NCI-H774 (cell line): ENCODE measurements at places on chromosomes 11 and 22.

DNA sequence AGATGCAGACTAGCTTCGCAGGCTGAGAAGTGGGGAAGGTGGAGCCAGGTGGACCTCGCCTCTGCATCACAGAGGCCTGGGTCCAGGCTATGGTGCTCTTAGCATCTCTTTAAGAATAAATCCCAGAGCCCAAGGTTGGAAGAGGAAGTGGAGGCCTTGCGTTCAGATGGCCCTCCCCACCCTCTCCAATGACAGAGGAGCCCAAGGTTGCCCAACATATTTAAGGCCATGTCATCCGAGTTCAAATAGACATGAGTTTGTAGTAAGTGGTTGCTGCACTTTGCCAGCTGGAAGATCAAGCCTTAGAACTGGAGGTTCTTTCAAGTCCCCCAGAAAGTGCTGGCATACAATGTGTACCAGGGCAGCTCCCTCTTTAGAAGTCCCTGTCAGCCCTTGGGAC lies 47.1 kb upstream of the HORMAD2 start:
- no peak for DNase-seq

DNA sequence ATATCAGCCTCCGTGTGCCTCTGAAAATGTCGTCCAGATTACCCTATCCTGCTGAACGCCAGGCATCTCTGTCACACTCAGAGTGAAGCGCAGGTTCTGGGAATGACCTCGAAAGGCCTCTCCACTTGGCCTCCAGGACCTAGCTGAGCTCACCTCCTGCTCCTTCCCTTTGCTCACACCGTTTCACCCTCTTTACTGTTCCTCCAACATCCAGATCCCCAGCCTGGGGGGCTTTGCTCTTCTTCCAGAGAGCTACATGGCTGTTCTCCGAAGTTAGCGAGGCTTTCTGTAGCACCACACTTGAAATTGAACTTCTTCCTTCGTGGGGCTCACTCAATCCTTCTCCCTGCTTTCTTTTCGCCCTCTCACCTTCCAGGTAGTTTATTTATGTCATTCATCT lies 27.9 kb downstream of the GLB1L2 start:
- DNase-seq, result no peak

DNA sequence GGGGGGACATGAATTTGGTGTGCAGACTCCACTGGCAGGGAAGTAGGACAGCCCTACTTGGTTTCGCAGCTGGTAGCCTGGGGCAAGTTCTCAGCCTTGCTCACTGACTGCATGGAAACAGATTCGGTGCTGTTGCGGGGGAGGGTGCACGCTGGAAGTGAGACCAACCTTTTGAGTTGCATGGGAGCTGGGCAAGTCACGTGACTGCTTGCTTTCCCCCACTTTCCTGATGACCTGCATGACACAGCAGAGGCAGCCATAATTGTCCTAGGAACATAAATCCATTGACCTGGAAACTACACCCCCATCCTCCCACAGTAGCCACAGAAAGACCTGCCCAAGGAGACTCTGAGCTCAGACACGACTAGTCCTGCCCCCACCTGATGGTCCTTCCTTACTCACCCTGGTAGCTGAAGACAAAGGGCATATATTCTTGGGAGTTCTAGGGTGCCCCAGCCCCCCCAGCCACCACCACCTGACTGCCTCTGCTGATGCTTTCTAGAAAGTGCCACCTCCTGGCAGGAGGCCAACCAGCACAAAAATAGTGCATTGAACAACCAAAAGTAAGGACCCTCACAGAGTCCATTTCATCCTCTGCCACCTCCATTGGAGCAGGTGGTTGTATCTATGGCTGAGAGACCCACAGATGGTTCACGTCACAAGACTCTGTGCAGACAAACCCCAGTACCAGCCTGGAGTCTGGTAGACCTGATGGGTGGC lies 4.1 kb upstream of the HBG2 start:
- no peak for DNase-seq

- DNase-seq, result peak; percentile 73
Observed at GRCh38 chr11:57638005-57638781, 11.5 kb downstream of the YPEL4 start.

DNA sequence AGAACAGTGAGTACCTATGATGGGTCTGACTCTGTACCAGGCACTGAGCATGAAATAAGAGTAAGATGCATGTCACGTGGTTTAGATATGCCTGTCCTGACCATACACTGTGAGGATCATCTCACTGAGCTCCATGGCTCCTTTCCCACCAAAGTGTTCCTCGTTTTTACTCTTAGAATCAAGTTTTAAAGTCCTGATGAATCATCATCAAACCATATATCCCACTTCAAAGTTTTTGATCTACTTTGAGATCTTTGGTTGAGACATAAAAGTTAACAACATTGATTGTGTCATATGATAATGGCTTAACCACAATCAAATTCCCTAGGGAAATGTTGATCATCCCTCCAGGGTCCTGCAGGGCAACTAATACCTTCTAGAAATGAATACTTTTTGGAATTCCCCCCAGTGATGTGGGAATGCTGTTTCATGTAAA lies 12.8 kb downstream of the ETS1 start:
- DNase-seq, result no peak

DNA sequence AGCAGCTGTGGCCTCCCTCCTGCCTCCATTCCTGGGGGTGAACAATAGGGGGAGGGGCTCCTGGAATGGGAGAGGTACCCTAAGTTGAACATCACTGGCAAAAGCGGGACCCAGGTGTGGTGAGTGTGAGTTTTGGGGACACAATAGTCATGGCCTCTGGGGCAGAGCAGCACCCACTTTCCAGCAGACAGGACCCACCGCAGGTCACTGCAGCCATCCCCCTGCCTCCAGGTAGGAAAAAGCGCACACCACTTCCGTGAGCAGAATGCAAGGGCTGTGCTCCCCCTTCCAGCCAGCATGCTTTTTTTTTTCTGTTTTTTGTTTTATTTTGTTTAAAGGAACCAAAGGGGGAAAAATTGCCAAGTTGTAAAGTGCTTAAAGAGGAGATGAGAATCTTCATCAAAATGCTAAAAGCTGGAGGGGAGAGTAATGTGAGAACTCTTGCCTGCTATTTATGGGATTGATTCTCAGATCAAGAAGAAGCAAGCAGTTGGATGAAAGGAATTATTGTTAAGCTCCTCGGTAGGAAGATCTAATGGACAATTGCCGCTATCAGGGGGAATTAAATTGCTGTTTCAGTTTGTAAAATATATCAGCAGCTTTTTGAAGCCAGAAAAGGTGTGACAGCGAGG lies 152.9 kb downstream of the FEZ1 start:
- no peak for DNase-seq

- DNase-seq, result no peak
Observed at GRCh38 chr22:32634421-32634981, 159.9 kb downstream of the FBXO7 start.

- no peak for DNase-seq
Observed at GRCh38 chr22:22728382-22728781, 84.0 kb downstream of the GGTLC2 start.

GRCh38 chr22:45284705-45285262 lies at the start of gene UPK3A:
Gene UPK3A, plus strand, starts transcription at chr22:45284949. Its CDS starts 65 bp downstream, at chr22:45285014.
- peak; percentile 55 for DNase-seq

DNA sequence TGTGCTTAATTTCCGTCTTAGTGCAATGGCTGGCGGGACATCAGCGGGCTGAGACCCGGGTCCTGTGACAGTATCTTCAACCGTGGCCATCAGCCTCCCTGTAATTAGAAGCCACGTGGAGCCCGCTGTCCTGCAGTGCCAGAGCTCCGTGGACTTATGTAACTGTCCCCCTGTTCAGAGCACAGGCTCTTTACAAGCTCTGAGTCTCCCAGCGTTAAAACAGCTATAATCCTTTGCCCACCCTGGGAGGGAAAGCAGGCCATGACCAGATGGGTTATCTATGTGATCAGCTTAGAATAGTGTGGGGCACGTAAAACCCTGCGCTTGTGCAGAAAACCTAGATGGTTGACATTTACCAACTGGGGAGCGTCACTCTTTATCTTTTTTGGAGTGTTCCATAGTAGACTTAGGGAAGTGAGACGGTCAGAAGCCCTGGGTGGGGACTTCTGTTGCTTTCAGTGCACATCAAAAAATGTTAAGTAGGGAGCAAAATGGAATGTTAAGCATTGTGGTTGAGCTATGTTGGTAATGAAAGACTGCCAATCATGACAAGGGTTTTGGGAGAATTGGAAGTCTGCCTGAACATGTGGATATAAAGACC lies 103.5 kb upstream of the CADM1 start:
- DNase-seq, result no peak

GRCh38 chr11:128970598-128971190 lies 28.0 kb upstream of the TP53AIP1 start:
- no peak for DNase-seq

DNA sequence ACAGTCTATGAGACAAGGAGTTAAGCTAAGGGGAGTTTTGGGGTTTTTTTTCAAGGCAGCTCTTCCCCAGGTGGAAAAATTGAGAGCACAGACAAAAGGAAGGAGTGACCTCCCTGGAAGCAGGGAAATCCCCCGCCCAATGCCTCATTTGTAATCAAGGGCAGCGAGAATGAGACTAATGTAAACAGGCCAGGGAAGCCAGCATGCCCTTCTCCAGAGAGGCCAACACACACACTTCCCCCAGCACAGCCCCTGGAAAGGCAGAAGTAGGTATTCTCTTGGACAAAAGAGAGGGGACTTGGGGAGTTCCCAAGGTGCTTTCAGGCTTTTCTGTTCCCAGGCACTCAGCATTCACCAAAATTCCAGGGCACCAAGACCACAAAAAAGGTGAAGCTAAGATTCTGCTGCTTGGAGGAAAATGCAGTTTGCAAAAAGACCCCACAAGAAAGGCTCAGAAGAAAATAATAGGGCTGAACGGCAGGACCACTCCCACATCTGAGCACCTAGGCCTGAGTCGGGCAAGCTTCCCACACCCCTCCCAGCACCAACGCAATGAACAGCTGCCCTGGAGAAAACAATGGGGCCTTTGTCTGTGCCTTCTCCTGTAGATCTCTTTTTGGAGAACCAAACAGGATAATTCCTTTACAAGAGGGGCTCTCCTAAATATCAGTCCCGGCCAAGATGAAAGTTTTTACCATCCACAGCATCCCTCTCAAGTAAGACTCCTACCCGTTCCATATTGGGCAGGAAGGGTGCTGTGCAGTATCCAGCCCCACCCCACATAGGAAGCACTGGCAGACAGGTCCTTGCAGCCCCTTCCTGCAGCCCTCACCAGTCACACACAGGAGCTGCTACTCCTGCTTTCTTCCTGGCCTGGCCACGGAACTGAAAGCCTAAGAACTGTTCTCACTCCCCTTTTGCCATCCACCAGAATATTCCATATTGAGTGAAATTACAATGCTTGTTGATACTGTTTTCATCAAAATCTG lies 70.7 kb upstream of the AKIP1 start:
- peak; percentile 17 for DNase-seq

DNA sequence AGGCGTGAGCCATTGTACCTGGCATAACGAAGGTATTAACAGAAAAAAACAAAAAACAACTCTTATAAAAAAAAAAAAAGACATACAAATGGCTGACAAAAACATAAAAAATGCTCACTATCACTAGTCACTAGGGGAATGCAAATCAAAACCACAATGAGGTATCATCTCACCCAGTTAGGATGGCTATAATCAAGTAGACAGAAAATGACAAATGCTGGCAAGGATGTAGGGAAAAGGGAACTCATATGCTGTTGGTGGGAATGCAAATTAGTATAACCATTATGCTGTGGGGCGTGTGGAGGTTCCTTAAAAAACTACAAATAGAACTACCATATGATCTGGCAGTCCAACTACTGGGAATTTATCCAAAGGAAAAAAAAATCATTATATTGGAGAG lies 17.0 kb downstream of the THY1 start:
- DNase-seq, result no peak

GRCh38 chr11:120022617-120023016 lies 115.3 kb downstream of the TRIM29 start:
- no peak for DNase-seq

- DNase-seq, result no peak
Observed at GRCh38 chr11:60769273-60769672, 12.6 kb downstream of the MS4A15 start.
